Renal cortex interstitium (tissue), 15 donors: ENCODE measurements at places on chromosomes 13 and 19. TPM values are rescaled to one million over a fixed set of nuclear protein-coding genes. Genes with fewer than 3 reads are reported as not detected.

Gene BCL3
- polyA plus RNA-seq = 4.4 TPM

- DNase-seq = no peak
Observed at GRCh38 chr13:29847501-29847983, 2.9 kb downstream of the UBL3 start.

GRCh38 chr19:2454962-2455850 lies 1.6 kb downstream of the LMNB2 start:
- no peak for DNase-seq

GRCh38 chr19:10471909-10472308 lies 31.2 kb downstream of the KEAP1 start:
- no peak for DNase-seq

DNA sequence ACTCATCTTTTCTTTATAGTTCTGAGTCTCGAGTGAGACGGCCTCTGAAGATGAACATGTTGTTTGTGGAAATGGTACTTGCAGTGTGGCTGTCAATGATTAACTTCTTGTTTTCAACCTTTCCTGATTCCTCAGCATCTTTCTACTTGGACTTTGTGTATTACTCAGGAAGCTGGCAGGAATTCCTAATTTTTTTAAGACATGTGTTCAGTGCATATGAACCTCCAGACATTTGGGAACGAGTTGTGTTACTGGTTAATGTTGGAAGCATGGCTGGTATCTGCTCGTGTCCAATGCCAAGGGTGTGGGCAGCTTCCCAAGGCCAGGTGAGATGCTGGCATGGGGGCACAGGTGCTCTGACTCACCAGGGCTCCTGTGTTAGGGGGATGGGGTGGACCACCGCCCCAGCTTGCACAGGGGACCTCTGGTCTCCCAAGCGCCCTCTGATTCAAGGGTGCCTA lies 61.1 kb upstream of the MCF2L start:
- no peak for DNase-seq

- DNase-seq = no peak
Observed at GRCh38 chr19:18605196-18605545, 1.4 kb downstream of the CRLF1 start.

- DNase-seq = no peak
Observed at GRCh38 chr19:55228015-55228391, 560 bp downstream of the TMEM86B start.

- no peak for DNase-seq
Observed at GRCh38 chr13:25149711-25150110, 22.4 kb downstream of the AMER2 start.

DNA sequence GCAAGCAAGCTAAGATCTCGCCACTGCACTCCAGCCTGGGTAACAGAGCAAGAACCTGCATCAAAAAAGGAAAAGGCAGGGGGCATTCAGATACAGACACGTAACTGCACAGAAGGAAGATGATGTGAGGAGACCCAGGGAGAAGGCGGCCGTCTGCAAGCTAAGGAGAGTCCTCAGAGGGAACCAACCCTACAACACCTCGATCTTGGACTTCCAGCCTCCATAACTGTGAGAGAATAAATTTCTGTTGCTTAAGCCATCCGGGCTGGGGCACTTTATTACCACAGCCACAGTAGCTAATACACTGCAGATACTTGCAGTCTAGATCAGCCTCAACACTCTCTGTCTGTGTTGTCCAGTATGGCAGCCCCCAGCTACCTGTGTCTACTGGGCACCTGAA lies 7.9 kb downstream of the TICAM1 start:
- no peak for DNase-seq

DNA sequence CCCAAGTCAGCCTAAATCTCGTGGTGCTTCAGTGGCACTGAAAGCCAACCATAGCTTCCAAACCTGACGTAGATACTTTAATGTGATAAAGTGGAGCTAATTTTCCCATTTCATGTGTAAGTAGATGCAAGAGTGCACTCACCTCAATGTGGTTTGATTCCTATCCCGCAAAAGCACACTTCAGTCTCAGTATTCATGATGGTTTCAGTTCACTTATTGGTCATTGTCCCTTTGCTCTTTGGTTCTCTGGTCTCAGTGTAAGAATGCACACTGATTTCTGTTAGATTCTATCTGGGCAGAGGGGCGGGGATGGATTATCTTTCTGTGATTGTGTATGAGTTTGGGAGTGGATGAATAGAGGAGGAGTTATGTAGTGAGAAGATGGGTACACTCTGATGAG lies 340.6 kb downstream of the KCNRG start:
- DNase-seq = no peak

DNA sequence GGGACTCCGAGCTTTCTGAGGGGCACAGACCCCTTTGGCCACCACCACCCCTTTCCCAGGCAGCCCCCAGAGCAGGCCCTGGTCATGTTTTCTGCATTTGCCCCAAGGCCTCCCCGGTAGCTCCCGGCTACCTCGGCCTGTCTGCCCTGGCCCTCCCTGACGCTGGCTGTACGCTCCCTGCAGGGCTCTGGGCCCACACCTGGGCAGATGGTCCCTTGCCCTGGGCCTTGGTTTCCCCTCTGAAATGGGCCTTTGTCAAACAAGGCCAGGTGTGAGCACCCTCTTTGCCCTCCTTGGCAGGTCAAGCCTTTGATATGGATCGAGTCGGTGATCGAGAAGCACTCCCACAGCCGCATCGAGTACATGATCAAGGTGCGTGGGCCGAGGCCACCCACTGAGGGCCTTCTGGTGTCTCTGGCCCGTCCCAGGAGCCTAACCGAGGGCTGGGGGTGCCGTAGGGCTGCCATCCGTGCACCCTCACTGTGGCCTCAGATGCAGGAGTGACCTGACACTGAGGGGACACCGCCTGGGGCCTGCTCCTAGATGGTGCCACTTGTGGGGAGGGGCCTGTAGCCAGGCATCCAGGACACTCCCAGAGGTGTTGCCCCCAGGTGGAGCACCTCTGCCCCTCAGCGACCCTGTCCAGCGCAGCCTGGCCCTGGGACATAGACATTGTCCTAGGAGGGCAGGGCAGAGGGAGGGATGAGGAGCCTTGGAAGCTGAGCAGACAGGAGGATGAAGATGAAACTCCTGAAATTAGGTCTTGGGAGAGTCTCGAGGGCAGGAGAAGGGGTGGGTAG lies 30.3 kb downstream of the AP1M1 start:
- DNase-seq = no peak
